ENCODE measurements at places on chromosomes 12 and 14.

DNA sequence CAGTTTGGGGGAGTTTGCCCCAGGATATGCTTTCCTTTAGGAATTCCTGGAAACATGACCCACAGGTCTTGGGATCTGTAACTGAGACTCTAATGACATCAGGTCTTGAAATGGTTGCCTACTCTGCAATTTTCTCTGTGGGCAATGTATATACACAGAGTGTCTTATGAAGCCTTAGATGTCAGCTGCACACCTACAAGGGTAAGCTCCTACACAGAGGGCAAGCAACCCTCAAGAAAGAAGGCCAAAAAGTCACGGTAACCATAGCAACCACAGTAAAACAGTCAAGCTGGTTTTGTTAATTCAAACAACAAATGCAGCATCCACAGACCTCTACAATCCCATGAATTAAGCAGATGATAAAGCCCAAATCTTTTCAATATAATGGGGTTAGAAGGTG lies 293.0 kb downstream of the SSPN start:
- DNase-seq = no peak

GRCh38 chr14:49551569-49551968 lies 34.6 kb downstream of the RPS29 start:
- DNase-seq = no peak

GRCh38 chr12:123723011-123723410 lies 10.9 kb downstream of the ATP6V0A2 start:
- no peak for DNase-seq

DNA sequence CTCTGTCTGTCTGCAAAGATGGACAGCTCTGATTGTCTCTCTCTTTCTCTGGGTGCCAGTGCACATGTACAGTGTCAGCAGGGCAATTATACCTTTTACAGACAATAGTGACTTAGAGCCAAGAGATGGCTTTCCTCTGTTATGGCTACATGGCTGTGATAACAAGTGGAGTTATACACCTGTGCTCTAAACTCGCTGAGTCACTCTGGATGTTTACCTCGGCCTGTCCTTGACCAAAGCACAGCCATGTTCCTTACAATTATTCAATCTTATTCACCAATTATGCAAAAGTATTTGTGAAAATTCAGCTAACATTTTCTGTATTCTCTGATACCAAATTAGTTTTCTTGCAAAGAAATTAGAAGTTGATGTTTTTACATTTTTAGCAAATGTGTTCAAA lies 475.5 kb upstream of the CCDC196 start:
- no peak for DNase-seq

DNA sequence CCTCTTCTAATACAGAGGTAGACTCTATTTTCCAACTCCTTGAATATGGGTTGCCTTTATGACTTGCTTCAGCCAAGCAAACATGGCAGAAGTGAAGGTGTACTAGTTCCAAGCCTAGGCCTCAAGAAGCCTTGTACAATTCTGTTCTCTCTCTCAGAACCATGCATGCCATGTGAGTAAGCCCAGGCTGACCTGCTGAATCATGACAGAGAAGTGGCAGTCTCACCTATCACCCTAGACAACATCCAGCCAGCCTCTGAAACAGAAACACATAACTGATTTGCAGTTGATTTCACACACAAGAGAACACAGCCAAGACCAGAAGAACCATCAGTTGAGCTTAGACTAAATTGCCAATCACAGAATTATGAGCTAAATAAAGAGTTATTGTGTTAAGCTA lies 157.2 kb downstream of the GARIN6 start:
- no peak for DNase-seq

DNA sequence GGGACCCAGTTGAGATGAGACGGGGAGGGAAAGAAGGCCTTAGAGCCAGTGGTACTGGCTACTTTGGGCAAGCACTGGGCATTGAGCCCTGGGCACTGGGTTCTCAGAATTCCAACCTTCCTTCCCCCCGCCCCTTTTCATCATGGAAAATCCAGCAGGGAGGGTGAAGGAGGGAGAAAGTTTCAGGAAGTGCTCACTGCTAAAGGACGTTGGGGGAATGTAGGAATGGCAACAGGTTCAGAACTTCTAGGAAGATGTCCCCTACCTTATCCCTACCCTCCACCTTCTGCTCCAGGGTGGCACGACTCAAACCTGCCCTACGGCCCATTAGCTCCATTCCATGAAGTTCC lies 4.2 kb upstream of the TNS2 start:
- no peak for DNase-seq

- no peak for DNase-seq
These were observed 14.6 kb upstream of the EIF2B2 start for GRCh38 chr14:74988131-74988530.

GRCh38 chr12:21223930-21224329 lies 92.9 kb downstream of the SLCO1B1 start:
- DNase-seq = no peak

DNA sequence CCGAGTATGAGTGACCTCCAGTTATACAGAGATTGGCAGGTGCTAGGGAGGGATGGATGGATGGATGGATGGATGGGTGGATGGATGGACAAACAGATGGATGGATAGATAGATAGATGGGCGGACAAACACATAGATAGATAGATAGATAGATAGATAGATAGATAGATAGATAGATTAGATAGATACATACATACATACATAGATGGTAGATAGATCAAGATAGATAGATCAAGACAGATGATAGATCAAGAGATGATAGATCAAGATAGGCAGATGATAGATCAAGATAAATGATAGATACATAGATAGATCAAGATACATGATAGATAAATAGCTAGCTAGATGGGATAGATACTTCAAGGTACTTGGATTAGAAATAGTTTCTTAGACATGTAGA lies 18.6 kb upstream of the RFLNA start:
- no peak for DNase-seq

- no peak for DNase-seq
These were observed 181.6 kb downstream of the MSRB3 start for GRCh38 chr12:65460063-65460462.

- DNase-seq = no peak
These were observed 13.9 kb downstream of the ARPC3 start for GRCh38 chr12:110436231-110436630.

Measured in SK-N-DZ (cell line).